ENCODE measurements at places on chromosomes 12 and 14.

DNA sequence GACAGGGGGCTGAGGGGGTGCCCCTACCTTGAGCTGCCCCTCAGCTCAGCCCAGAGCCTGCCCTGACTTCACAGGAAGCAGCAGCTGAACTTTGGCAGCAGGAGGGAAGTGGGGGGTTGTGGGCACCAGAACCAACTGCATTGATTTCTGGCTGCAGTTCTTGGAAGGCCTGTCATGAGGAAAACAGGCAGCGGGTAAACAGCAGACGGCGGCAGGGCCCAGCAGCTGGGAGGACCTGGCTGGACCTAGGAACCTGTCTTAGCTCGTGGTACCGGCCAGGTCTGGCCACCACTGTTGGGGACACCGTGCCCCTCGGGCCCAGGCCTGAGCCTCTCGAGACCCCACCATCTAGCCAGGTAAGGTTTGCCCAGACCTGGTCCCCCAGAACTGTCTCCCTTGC is 154.2 kb upstream of the MYL2 start:
- DNase-seq, result no peak

DNA sequence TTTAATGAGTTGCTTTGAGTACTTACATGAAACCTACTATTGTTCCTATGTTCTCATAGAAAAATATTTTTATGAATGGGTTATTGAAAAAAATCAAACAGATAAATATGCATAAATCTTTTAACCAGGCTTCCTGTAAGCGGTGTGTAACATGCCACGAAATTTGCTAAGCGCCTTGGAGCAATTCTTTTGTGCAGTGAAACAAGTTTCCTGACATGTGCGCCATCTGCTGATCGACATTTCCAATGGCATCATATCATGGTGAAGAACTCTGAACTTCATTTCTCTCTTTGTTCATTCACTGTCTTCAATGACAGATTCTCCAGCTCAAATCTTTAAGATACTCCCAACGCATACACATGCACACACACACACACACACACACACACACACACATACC is 145.6 kb upstream of the NAV3 start:
- DNase-seq, result peak; percentile 36

GRCh38 chr14:39827901-39828655 is 395.8 kb upstream of the FBXO33 start:
- DNase-seq, result no peak

GRCh38 chr14:104973385-104974145 is 4.6 kb downstream of the AHNAK2 start:
- peak; percentile 65 for DNase-seq

DNA sequence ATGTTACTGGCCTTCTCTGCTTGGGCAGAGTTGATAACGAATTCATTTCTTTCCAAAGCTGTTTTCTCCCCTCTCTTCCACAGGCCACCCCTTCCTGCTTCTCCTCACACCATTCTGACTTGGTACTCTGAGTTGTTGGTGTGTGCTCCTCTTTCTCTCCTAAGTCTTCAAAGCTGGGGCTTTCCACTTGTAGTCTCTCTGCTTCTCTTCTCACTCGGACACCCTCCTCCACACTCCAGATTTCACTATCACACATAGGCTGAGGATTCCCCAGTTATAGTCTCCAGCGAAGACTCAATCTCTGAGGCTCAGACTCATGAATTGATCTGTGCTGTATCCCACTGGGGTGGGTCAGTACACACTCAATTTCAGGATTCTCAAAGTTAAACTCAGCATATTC is 201.0 kb downstream of the SSPN start:
- no peak for DNase-seq

GRCh38 chr12:111868676-111869588 is 26.9 kb downstream of the MAPKAPK5 start:
- DNase-seq, result no peak

GRCh38 chr14:67646131-67646530 is 26.4 kb downstream of the ARG2 start:
- DNase-seq, result no peak

DNA sequence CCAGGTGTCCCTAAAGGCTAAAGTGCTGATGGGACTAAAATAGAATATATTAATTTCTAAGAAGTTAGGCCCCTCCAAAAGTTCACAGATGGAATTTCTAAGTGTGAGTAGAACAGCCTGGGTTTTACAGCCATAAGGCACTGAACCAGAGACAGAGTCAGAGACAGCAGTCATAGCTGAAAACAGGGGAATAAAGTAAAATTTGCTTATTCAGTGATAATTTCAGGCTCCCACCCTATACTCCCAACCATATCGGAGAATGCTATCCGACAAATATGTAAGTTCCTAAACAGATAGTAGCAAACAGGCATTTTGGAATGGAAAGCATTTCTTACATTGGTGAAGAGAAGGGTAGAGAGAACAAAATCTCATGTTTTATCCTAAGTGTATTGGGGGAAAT is 45.3 kb downstream of the NAA25 start:
- DNase-seq, result no peak

DNA sequence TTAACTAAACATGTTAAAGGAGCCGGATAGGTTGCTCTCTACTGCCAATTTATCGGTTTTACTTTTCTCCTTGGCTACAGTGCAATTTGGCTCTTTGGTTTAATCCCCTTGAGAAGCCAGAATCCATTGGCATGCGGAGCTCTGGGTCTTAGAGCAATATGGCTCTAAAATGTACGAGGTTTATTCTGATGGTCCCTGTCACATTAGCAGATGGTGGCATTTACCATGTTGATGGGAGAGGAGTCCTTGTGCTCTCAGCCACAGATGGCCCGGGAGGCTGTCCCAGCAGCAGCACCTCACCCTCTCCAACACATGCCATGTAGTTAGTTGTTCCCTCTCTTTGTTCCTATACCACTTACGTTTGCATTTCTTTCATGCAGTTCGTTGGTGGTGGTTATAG is 179.7 kb downstream of the RGS6 start:
- no peak for DNase-seq

GRCh38 chr14:103144085-103144484 is 20.8 kb downstream of the TNFAIP2 start:
- DNase-seq, result no peak

DNA sequence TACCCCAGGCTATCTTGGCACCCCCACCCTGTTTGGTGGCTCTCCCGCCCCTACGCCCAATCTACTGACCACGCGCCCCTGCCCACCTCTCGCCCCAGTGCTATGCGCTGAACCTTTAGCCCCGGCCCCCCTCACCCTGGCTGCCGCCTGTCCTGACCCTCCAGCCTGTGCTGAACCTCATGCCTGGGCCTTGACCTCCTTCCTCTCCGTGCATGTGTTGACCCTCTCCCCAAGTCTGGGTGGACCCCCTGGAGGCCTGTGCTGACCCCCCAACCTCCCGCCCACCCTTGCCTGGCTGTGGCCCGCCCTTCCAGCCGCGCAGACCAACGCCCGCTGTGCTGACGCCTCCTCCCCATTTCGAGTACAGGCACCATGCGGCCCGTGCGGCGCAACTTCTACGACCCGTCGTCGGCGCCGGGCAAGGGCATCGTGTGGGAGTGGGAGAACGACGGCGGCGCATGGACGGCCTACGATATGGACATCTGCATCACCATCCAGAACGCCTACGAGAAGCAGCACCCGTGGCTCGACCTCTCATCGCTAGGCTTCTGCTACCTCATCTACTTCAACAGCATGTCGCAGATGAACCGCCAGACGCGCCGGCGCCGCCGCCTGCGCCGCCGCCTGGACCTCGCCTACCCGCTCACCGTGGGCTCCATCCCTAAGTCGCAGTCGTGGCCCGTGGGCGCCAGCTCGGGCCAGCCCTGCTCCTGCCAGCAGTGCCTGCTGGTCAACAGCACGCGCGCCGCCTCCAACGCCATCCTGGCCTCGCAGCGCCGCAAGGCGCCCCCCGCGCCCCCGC is 20.7 kb downstream of the DTX1 start:
- DNase-seq, result no peak

DNA sequence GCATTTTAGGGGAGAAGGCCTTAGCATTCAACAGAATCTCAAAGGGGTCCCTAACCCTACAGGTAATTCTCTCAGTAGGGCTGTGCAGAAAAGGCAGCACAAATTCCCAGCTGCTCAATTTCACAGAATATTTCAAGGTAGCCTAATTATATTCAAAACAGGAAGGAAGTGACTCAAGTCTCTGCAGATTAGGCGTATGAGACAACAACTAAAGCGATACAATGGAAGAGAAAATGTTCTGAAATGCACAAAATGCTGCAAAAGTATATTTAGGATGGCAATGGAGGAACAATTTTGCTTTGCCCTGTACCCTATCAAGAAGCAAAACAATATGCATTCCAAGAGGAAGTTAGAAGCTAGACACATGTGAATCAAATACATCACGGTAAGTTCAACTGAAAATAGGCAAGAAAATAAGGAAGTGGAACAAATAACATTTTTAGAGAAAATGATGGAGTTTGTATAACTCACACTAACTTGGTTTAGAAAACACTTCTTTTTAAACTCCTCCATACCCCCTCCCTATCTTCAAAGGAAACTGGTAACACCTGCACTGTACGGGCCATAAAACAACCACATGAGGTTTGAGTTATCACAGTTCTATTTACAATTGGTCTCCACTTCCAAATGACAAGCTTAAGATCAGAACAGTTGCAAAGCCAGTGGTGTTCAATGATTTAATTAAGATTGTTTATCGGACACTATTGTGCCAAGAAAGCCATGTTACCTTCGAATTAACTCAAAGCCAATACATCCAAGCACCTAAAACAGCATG is 1.6 kb downstream of the GIT2 start:
- DNase-seq, result no peak

- DNase-seq, result no peak
Measured at GRCh38 chr14:65012353-65012752, 25.7 kb downstream of the FNTB start.

DNA sequence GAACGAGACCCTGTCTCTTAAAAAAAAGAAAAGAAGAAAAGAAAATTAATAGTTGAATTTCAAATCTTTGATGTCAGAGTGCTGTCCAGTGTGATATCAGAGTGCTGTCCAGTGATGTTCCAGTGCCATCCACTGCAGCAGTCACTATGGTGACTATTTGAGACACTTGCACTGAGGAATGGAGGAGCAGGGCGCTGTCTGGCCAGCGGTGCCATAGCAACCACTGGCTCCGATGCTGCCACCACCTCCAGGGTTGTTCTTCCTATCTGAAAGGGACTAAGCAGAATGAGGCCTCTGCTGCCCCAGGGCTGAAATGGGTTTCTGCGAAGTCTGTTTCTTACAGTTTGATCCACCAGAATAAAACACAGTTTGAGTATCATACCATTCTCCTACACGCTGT is 272.9 kb downstream of the NUAK1 start:
- DNase-seq, result no peak

DNA sequence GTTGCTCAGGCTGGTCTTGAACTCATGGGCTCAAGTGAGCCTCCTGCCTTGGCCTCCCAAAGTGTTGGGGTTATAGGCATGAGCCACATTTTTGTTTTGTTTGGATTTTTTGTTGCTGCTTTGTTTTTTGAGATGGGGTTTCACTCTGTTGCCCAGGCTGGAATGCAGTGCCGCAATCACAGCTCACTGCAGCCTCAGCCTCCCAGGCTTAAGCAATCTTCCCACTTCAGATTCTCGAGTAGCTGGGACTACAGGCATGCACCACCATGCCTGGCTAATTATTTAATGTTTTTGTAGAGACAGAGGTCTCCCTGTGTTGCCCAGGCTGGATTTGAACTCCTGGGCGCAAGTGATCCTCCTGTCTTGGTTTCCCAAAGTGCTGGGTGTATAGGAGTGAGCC is 5.7 kb upstream of the PLEK2 start:
- DNase-seq, result no peak

DNA sequence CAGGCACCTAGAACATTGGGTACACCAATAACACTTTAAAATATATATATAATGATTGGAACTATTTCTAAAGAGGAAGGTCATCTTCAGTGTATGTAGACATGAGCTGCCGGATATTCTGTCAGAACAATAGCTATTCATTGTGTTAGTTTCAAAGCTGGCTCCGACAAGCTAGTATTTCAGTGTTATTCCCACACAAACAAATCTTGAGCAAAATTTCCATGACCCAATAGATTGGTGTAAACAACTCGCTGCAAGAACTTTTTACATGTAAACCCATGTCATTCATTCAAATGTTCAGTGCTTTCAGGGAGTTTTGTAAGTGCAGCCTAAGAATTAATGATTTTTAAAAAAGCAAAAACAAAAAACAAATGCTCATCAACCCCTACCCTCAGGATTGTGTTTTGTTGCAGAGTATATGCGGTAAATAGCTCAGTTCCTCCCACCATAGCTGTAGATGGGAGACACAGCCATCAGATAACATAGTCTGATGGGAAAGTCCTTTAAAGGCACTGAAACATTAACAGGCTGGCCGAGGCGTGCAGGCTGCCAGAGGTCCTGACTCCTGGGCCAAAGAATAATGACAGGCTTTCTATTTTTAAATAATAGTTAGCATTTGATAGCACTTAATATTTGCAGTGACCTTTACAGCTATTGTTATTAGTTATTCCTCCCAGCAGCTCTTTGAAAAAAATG is 150.3 kb upstream of the ARHGAP5 start:
- no peak for DNase-seq

DNA sequence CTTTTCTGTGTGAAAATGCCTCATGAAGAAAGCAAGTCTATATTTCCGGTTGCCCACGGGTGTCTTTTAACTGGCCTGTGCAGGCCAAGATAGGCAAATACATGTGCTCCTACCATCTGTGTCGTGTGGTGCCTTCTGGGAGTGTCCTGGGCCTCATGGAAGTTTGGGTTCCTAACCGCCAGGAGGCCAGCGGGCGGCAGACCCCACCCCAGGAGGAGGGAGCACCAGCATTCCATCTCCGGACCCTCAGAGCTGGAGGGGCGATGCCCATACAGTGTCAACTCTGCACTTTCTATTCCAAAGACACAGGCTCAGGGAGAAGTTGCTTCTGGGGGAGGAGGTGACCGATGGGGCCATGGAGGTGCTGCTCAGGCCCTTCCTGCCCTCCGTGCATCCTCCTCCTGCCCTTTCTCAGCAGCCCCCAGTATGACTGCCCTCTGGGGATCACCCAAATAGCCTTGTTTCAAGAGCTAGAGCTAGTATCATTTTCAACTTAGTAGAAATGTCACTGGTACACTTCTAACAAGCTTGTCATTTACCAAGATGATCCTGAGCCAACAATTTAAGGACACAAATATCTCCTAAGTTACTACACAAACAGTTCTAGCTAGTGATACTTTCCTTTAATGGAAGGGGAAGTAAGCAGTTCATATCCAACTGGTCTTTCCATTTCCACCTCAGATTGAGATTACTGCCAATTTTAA is 17.8 kb downstream of the CCDC92 start:
- DNase-seq, result no peak

DNA sequence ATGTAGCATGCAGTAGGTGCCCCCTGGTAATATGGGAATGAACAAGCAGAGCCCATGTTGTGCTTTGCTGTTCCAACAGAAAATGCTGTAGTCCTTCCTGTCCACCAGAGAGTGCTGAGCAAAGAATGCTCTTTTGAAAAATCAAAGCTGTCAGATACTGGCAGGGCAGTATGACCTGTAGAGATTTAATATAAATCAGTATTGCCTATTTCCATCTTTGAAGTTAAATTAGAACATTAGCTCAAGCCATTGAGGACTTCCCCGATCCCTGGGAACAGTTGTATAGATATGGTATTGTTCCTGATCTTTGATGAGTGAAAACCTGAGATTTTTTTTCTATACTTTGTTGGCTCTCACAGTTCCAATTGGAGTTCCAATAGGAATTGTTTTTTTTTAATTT is 13.0 kb downstream of the TTC8 start:
- DNase-seq, result no peak

Data from amygdala (tissue), 56 donors.